ENCODE measurements at places on chromosomes 1 and 21.

DNA sequence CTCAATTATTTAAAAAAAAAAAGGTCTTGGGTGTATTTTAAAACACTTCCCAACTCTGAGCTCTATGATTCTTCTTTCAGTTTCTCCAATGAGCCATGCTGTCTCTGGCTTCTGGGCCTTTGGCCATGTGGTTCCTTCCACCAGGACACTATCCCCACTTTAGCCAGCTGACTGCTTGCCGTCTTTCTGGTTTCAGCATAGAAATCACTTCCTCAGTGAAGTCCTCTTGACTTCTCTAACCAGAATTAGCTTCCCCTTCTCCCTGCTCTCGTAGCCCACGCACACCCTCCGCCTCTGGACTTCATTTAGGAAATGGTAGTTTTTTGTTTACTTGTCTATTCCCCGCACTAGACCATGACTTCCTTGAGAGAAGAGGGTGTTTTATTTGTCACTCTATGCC is 1.1 kb upstream of the DIO1 start:
- no peak for DNase-seq

DNA sequence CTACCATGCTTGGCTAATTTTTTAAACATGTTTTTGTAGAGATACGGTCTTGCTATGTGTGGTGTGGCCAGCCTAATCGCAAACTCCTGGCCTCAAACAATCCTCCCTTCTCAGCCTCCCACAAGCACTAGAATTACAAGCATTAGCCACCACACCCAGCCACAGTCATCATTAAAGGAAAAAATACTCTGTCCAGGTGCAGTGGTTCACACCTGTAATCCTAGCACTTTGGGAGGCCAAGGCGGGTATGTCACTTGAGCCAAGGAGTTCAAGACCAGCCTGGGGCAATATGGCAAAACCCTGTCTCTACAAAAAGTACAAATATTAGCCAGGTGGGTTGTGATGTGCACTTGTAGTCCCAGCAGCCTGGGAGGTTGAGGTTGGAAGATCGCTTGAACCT is 25.0 kb upstream of the NLRP3 start:
- DNase-seq, result no peak

DNA sequence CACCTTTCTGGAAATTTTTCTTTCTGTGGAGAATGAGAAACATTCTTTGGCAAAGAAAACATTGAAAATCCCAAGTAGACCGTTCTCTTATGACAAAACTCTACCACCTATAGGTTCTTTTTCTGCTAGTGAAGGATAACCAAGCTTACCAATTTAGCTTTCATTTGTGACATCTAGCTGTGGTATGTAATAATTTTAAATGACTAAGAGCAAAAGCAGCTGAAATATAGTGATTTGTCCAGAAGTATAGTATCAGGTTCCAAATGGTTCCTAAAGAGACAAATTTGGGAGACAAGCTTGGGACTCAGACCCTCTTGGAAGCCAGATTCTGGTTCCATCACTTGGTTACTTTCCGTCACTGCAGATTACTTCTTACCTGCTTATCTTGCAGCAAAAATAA is 24.4 kb downstream of the FUBP1 start:
- DNase-seq, result no peak

GRCh38 chr1:54228638-54229079 is 28.7 kb downstream of the MRPL37 start:
- no peak for DNase-seq

GRCh38 chr1:207205614-207206061 is 101.6 kb downstream of the C4BPA start:
- no peak for DNase-seq

- no peak for DNase-seq
These were observed 90.7 kb upstream of the DPT start for GRCh38 chr1:168819668-168820067.

DNA sequence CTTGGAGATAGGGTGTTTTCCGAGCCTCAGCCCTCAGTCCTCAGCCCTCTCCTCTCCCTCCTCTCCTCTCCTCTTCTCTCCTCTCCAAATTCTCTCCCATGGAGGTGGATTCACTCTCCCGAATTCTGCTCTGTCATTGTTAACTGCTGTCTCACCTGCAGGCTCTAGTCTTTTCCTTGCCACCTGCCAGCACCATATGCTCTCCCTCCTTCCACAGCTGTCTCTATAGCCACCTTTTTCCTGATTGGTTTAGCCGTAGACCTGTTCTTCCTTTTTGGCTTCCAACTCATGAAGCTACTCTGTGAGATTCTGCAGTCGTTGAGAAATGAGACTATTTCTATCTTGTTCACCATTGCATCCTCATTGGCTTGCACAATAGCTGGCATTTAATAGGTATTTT is 19.7 kb downstream of the COG2 start:
- DNase-seq, result no peak

DNA sequence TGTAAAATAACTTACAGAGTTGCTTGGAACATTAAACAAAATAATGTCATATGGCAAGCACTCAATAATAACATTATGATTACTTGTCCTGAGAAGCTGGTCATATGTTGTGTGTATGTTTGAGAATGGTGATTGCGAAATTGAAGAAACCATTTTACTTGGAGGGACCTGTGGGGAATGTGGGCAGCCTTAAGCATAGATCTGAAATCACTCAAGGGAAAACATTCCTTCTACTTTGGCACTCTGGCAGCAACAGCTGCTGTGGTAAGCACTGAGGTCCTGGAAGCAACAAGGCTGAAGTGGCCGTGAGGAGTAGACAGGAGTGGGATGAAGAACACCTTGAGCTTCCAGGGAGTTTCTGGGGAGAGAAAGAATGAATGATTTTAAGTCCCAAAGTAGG is 165.4 kb upstream of the ADAMTS5 start:
- no peak for DNase-seq

GRCh38 chr1:64811131-64811530 is 66.3 kb downstream of the RAVER2 start:
- no peak for DNase-seq

DNA sequence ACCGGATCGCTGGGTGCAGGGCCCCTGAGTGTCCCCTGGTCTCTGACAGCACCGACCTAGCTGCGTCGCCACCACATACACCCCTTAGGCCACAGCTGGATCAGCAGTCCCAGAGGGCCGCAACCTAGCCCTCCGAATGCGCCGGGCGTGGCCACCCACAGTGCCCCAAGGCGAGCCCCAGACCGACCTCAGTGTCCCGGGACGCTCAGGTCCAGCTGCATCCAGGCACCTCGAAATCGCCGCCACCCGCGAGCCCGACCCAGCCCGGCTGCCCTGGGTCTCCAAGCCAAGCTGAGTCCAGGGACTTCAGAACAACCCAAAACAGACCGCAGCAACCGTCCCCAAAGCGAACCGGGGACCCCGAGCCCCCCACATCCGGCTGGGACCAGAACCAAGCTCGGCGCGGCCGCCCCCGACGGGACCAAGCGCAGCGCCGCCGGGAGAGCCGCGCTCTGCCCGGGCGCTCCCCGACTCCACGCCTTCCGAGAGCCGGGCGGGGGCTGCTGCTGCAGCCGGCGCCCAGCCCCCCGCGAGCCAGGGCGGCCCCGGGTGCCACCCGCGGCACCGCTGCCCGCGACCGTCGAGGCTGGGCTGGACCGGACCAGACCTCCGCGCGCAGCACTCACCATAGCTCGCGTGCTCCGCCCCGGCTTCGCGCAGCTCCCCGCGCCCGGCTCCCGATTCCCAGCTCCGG is 54.6 kb upstream of the ECE1 start:
- peak; percentile 53 for DNase-seq

DNA sequence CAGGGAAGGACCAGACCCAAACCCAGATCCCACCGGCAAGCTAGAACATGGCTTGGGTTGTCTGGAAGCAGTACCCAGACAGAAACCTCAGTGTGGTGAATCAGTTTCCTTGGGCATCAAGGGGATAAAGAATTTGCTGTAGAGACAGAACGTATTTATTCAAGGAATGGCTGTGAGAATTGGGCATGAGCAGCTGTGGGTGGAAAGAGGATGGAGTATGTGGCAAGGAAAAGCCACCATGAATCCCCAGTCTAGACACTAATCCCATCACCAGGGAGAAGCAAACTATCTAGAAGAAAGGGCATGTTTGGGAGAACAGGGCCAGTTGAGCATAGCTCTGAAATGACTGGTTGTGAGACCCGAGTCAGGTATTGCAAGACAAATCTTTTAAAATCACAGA is 109.2 kb downstream of the TOMM20 start:
- no peak for DNase-seq

GRCh38 chr1:212738330-212738729 is 38.7 kb upstream of the BATF3 start:
- DNase-seq, result no peak

DNA sequence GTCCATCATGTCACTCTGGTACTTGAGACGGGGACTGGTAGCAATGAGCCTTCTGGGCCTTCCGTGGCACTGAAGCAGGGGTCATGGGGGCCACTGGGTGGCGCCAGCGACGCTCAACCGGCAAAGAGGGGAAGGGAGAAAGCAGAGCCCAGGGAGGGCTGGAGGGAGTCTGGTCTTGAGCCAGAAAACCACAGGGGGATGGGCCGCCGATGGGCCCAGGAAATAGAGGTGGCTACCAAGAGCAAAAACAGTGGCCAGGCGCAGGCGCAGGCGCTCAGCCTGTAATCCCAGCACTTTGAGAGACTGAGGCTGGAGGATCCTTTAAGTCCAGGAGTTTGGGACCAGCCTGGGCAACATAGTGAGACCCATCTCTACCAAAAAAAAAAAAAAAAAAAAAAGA is 21.8 kb downstream of the EXOC8 start:
- peak; percentile 72 for DNase-seq

GRCh38 chr1:204254031-204254661 is 40.4 kb upstream of the GOLT1A start:
- DNase-seq, result no peak

- no peak for DNase-seq
These were observed 1195.9 kb downstream of the MRPL39 start for GRCh38 chr21:24411429-24411828.

GRCh38 chr1:12087797-12088314 is 24.8 kb downstream of the TNFRSF8 start:
- DNase-seq, result no peak

DNA sequence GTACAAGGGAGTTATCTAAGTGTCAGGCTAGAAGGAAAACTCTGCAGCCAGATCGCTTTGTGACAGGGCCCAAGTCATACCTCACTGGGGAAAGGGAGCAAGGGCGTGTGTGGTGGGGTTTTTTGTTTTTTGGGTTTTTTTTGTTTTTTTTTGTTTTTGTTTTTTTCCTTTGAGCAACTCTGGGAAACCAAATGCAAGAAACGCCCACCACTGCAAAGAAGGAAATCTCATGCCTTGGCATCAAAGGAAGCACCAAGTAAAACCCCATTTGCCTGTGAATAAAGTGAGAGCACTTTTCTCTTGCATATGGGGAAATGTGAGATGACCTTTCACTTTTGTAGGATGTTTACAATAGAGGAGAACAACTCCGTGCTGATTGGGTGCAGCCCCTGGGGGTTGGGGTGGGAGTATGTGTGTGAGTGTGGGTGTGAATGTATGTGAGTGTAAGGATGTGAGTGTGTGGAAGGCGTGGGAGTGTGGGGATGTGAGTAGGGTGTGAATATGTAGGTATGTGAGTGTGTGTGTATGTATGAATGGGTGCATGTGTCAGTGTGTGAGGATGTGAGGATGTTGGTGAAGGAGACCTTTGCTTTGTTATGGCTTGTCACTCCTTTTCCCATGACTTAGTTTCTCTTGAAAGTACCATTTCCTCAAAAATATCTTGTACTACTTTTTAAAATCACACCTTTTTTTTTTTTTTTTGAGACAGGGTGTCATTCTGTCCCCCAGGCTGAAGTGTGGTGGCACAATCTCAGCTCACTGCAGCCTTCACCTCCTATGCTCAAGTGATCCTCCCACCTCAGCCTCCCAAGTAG is 34.6 kb downstream of the IL12RB2 start:
- DNase-seq, result no peak

DNA sequence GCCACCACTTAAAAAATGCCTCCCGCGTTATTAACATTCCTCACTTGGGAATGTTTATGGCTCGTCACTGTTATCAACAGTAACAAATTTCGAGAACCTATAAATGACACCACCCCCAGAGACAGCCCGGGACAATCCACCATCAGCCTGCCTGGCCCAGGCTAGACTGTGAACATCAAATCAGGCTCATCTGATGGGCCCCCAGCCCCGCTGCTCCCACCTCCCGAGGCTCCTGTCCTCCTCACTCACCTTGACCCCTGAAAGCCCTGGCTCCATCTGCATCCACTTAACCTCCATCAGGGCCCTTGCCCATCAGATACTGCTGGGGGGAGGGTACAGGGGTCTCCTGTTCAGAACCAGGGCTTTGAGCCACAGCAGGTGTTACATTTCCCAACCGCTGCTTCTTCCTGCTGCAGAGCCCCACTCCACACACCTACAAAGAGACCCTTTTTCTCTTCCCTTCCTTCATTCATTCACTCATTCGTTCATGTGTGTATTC is 156.5 kb upstream of the VAMP3 start:
- DNase-seq, result no peak

All from erythroblast (primary cell).